NCI-H1092 (cell line): ENCODE measurements at places on chromosomes 16 and 17.

DNA sequence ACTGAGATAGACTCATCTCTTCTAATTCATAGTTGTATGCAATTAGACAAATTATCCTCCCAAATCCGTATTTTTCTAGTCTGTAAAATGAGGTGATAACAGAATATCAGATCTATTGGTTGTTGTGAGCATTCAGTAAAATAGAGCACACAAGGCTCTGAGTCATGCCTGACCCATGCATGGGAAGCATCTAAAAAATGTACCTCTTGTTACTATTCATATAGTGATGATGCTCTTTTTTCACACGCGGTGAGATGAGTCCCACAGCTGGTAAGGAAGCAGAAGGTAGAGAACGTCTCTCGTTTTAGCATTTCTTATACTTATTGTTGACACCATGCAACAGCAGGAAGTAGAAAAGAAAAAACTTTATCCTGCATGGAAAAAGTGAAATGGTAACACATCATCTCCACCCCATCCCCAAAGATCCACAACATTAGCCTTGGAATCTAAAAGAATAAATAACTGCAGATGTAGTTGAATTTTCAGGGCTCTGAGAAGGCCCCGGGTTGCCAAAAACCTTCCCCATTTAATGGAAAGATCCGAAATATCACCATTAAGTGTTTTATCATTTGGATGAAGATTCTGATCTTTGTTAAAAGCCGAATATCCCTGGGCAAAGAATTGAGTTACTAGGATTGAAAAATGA, 215.6 kb downstream of the TMEM114 start:
- DNase-seq, result no peak

DNA sequence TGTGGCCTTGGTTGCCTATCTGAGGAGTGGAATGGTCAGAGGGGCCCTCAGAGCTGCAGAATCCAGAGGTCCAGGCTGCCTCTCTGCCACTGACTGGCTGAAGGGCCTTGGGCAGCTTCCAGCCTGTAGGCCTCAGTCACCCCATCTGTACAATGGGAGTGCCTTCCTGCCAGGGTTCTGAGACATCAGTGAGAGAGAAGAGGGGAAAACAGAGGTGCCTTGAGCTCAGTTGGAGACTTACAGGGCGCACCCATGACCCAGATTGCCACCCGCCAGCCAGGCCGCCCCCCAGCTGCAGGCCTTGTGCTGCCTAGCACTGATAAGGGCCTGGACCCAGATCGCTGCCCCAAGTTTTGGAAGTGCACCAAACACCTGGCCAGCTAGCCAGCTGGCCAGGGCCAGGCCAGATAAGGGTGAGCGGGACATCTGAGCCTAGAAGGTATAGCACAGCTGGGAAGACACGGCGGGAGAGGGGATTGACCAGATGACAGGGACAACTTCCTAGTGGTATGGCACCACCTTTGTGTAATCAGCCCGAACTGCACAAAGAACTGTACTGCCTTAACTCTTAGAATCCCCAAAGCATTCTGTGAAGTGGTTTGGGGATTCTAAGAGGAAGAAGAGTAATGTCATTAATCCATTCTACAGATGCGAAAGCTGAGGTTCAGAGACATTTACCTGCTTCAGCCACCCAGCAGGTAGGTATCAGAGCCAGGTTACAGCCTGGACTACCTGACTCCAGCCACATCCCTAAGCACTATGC, 1.4 kb downstream of the SLC4A1 start:
- no peak for DNase-seq

DNA sequence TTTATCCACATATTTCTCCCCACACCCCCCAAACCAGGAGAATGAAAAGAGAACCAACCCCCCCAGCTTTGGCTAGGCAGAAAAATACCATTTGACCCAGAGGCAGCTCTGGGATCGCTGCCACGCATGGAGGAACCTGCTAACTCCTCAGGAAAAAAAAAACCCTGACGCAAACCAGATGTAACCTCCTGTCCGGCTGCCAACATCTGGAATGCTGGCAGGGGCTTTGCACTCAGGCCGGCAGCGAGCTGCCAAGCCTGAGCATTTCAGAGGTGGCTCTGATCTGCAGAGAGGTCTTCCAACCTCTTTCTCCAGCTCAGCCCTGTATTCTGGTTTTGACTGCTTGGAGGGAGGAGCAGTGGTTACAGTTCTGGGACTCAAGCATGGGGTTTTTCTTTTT, 8.2 kb downstream of the IGFBP4 start:
- DNase-seq, result no peak

- DNase-seq, result no peak
Observed at GRCh38 chr17:61904094-61904710, 23.6 kb downstream of the INTS2 start.

GRCh38 chr17:82686366-82687324, 11.9 kb downstream of the RAB40B start:
- DNase-seq, result no peak

GRCh38 chr17:2724784-2725164, 13.2 kb upstream of the CLUH start:
- no peak for DNase-seq

DNA sequence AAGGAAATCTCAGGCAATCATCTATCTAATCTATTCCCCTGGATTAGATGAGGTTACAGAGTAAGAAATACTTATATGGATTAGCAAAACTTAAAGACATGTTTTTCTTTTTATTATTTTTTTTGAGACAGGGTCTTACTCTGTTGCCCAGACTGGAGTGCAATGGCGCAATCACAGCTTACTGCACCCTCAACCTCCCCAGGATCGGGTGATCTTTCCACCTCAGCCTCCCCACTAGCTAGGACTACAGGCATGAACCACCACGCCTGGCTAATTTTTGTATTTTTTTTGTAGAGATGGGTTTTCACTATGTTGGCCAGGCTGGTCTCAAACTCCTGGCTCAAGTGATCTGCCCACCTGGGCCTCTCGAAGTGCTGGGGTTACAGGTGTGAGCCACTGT, 3.3 kb upstream of the NFE2L1 start:
- DNase-seq, result no peak

GRCh38 chr17:38676706-38677504, 2.1 kb upstream of the EPOP start:
- peak; percentile 72 for DNase-seq

- no peak for DNase-seq
Observed at GRCh38 chr16:6274351-6274750, 1058.3 kb upstream of the RBFOX1 start.

GRCh38 chr16:72482695-72483094, 310.7 kb upstream of the PMFBP1 start:
- DNase-seq, result no peak

- DNase-seq, result no peak
Observed at GRCh38 chr17:3667366-3668278, 756 bp downstream of the TAX1BP3 start.

GRCh38 chr17:46741122-46741730, 77.3 kb downstream of the WNT3 start:
- no peak for DNase-seq

GRCh38 chr17:65355246-65355645, 206.2 kb downstream of the AXIN2 start:
- no peak for DNase-seq

DNA sequence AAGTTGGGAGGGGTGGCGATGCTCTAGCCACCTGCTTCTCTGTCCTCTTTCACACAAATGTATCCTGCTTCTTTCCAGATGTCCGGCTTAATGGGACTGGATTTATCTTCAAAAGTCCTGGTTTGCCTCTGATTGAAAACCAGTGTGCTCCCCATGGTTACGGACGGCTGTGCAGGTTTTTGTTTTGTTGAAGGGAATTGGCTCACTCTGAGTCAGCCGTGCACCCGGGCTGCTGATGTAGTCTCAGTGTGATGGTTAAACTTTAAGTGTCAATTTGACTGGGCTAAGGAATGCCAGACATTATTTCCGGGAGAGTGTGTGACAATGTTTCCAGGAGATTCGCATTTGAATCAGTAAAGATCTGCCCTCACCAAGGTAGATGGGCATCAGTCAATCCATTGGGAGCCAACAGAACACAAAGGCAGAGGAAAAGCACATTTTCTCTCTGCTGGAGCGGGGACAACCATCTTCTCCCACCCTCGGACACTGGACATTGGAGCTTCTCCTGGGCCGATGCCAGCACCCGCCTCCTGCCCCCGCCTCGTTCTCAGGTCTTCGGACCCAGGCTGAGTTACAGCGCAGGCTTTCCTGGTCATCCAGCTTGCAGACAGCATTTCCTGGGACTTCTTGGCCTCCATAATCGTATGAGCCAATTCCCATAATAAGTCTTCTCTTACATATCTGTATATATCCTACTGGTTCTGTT, 126.9 kb upstream of the TNRC6C start:
- no peak for DNase-seq

- no peak for DNase-seq
Observed at GRCh38 chr17:28622186-28622585, 8.2 kb upstream of the RSKR start.

DNA sequence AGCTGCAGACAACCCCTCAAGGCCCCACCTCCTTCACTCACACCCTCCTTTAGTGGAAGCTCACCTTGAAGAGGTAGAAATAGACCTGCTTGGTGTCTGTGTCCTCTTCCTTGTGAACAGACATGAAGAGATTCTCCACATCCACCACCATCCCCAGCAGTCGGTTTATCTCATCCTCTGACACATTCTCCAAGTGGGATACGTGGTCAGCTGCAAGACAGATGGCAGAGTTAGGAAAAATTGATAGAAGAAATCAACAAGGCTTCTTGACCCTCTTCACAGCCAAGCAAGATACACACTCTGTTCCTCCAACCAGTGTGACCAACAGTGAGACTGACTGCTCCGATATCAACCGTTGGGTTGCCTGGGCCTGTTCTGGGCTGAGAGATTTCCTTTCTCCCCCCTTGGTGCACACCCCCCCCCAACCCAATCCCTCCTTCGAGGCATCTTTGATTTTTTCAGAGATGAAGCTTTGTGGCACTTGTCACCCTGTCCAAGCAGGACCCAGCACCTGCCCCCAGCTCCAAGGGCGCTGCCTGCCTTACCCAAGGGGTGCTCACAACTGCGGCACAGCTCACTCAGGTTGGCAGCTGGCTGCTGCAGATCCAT, 902 bp downstream of the KAT2A start:
- no peak for DNase-seq

DNA sequence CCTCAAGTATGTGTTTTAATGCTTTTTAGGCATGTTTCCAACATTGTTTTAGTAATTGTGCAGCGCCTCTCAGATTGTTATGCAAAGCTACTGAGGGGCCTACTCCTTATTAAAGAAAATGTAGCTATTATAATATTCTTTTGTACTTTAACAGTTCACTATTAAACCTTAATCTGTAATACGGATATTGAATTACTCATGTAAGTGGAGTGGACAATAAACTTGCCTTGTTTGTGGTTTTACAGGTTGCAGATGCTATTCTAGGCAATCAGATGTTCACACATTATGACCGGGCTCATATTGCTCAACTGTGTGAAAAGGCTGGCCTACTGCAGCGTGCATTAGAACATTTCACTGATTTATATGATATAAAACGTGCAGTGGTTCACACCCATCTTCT, 41.0 kb downstream of the PTRH2 start:
- no peak for DNase-seq

DNA sequence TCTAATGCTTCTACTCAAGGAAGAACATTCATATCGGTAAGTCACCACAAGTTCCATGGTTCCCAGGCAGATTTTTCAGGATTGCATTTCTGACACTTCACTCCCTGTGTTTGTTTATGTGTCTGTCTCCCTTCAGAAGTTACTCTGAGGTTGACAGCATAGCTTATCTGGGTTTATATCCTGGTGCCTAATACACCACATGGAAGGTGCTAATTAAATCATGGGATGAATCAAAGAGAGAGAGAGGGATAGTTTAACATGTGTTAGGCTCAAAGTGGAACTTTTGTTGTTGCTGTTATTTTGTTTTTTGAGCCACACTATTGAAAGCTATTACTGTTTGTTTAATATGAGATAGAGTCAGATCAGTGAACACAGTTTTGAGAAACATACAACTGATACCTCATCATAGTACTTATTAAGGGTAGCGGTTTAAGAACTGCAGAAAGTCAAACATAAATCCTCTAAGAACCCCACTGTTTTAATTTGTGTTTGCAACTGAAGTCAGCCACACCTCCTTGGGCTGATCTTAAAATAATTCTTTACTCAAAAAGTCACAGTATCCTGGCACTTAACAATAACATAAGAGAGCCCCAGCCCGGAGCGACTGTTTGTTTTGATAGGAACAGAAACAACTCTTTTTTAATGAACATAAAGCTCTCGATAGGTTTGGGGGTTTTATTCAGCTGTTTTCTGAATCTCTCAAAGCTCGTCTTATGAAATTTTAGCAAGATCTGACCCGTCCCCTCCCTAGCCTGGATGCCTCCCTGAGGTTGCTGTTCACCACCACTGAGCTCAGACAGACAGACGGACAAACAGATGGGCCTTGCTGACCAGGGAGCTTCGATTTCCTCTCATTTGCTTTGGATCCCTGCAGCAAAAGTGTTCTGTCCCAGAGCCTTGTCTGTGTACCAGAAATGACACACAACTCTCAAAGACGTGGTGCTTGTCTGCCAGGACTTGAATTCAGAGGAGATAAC, 98.3 kb upstream of the MYOCD start:
- DNase-seq, result no peak

- peak; percentile 53 for DNase-seq
Observed at GRCh38 chr17:65554553-65555223, 6.8 kb downstream of the AXIN2 start.
